ENCODE measurements at places on chromosomes 1 and 21.

DNA sequence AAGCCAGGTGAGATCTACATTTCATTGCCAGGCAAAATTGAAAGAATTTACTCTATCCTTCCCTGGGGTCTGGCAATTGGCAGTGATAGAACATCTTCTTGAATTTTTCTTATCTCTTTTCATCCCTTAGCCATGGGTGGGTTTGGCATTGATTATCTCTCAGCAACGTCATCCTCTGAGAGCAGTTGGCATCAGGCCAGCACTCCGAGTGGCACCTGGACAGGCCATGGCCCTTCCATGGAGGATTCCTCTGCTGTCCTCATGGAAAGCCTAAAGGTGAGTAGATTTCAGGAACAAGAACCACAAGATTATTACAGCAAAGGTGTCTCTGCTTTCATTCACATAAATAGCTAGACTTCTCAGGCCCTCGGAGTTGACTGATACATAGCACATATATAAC is 39.3 kb downstream of the NCF2 start:
- no peak for DNase-seq

GRCh38 chr1:152110365-152110859 is 4.8 kb downstream of the TCHH start:
- DNase-seq = no peak

- DNase-seq = no peak
Observed at GRCh38 chr1:171299342-171299741, 14.6 kb upstream of the FMO4 start.

DNA sequence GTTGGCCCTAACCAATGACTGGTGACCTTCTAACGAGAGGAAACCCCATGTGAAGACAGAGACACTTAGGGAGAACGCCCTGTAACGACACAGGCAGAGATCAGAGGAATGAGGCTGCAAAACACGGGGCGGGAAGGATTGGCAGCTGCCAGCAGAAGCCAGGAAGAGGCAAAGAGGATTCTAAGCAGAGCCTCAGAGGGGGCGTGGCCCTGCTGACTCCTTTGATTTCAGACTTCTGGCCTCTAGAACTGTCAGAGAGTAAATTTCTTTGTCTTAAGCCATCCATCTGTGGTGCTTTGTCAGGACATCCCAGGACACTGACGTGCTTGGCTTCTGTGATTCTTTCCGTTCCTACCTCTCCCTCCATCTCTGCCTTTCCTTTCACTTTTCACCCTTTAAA is 79.3 kb downstream of the SH3BGR start:
- no peak for DNase-seq

DNA sequence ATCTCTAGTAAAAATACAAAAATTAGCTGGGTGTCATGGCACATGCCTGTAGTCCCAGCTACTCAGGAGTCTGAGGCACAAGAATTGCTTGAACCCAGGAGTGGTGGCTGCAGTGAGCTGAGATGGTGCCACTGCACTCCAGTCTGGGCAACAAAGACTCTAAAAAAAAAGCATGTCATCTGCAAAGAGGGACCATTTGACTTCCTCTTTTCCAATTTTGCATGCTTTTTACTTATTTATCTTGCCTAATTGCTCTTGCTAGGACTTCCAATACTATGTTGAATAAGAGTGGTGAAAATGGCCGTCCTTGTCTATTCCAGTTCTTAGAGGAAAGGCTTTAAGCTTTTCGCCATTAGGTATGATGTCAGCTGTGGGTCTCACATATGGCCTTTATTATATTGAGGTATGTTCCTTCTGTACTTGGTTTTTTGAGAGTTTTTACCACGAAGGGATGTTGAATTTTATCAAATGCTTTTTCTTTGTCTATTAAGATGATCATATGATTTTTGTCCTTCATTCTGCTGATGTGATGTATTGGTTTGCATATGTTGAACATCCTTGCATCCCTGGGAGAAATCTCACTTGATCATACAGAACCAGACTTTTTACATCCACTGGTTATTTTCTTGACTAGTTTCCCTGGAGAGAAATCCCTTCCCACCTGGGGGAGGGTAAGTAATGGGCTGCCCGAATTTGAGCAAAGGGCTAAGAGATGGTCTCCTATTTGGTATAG is 17.0 kb upstream of the RAP1GAP start:
- no peak for DNase-seq

- no peak for DNase-seq
Observed at GRCh38 chr1:109543988-109544735, 4.3 kb upstream of the GNAI3 start.

- DNase-seq = no peak
Observed at GRCh38 chr1:185610954-185611353, 123.2 kb upstream of the HMCN1 start.

- no peak for DNase-seq
Observed at GRCh38 chr1:11157394-11157793, 31.8 kb upstream of the ANGPTL7 start.

- DNase-seq = no peak
Observed at GRCh38 chr1:112536561-112536960, 27.8 kb downstream of the WNT2B start.

GRCh38 chr21:34642211-34643075 is 26.4 kb upstream of the CLIC6 start:
- DNase-seq = no peak

DNA sequence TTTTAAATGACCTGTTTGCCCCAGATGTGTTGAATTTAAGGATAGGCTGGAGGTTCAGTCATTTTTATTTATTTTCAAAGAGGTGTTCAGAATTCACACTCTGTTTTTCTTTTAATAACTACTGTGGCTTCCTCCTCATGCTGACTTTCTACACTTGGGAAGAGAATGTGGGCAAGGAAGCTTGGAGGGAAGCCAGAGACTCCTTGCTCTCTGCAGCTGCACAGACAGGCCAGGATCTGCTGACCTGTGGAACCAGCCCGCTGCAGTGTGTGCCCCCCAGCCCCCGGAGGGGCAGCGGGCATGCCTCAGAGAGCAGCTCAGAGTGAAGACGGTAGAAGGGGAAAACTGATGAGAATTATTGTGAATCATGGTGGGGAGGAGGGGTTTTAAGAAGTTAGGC is 16.9 kb downstream of the MGST3 start:
- no peak for DNase-seq

DNA sequence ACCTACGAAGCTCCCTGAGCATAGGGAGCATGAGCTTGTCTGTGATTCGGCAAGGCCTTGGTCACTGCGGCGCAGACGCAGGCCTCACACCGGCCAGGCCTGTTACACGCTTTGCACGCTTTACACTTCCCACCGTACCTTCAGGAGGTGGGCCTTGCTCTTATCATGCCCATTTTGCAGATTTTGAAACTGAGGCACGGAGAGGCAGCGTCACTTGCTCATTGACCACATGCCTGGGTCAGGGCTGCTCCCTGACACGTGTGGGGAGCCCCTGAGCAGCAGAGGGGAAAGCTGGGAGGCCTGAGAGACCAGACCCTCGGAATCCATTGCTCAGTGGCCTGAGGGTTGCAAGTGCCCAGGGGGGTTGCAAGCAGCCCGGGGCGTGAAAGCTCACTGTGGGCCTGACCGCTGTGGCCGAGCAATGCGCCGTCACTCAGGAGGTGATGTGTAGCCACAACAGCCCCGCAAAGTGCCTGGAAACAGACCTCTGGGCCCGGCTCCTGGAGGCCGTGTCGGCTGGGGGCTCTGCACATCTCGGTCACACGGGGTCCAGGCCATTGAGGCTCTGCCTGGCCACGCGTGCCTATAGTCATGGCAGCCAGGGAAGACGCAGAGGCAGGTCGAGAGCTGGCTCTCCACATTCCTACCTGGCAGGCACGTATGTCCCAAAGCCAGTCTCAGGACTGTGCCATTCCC is 6.9 kb downstream of the ARHGEF16 start:
- DNase-seq = no peak

DNA sequence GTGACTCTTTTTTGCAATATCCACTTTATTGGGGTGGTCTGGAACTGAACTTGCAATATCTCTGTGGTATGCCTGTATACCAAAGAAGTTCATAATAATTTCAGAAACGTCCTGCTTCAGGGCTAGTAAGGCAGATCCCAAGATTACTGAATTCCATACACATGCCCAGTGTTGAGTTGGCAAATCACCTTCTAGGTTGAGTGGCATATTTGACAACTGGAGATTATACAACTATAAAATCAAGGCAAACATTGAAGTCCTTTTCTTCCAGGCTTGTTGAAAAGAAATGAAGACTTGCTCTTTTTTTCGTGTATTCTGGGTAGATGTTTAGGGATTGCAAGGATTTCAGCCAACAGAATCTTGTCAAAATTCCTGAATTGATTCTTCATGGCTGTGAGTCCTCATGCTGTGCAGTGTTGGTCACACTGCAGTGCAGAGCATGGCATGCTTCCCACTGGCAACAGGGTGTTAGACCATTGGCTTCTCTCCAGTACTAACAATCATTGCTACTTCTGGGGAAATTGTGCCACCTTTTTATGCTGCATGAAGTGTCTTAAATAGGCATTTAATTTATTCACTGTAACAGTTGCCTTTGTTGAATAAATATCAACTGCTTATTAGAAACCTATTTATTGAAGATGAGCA is 367.1 kb upstream of the ADGRL4 start:
- no peak for DNase-seq

DNA sequence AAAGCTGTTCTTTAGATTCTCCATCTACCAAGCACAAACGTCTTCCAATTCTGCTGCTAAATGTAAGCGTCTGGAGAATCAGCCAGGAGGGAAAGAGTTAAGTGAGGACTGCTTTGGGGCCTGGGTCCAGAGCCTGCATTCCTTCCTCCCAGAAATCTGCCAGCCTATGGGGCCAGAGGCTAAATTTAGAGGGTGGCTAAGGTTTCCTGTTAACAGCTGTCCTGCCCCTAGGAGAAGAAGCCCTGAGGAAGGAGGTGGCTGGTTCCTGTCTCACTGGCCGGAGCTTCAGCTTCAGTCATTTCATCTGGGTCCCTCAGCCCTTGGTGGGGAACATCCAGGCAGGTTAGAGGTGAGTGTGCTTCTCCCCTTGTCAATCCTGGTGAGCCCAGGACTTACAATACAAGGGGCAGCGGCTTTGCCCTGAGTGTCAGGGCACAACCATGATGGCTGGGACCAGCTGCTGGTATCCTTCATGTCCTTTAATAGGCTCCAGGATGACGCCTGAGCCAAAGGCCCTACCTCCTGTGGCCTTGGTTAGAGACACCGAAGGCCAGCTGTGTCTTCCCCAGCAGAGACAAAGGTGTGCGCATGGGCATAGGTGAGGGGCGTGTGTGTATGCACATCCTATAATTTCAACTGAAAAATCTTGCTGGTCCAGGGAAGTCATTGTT is at the start of gene STYXL2:
Gene STYXL2 (plus strand): TSS at position 230 of the 671 bp plus-strand sequence. CDS start 775 bp downstream, outside the sequence.
- no peak for DNase-seq

DNA sequence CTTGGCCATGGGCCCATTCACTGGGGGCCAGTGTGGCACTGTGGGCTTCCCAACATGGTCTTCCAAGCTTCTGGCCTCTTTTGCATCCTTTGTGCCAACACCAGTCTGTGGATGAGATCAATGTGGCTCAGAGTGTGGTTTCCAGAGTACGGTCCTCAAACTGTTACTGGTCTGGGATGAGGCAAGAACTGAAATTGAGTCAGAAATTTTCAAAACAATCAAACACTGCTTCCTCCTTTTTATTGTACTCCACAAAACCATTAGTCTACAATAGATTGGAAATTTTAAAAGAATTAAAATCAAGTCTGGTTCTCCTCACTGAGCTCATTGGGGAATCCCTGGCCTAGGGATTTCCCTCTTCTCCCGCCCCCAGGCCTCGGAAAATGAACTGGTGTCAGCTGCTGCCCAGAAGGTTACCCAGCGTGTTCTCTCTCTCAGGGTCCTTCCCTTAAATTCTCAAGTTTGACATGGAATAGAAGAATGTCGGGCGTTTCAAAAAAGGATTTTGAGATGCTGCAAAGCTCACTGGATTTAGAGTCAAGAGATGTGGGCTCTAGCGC is 222.0 kb downstream of the SDCCAG8 start:
- peak; percentile 80 for DNase-seq

DNA sequence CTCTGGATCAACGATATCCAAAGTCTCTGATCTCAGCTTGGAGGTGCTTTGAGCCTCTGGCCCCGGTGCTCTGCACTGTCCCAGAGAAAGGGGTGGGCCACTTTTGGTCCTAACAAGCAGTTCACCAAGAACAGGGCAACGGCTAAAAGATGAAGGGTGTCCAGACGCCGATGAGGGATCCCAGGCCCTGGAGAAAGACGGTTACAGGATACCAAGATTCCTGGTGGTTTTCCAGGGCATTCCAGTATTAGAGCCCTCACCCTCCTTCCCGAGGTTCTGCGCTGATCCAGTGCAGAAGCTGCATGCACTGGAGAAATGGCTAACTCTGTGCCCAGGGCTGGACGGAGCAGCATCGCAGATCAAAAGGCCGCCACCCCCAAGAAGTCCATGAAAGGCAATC is 149.9 kb upstream of the IRF2BP2 start:
- no peak for DNase-seq

DNA sequence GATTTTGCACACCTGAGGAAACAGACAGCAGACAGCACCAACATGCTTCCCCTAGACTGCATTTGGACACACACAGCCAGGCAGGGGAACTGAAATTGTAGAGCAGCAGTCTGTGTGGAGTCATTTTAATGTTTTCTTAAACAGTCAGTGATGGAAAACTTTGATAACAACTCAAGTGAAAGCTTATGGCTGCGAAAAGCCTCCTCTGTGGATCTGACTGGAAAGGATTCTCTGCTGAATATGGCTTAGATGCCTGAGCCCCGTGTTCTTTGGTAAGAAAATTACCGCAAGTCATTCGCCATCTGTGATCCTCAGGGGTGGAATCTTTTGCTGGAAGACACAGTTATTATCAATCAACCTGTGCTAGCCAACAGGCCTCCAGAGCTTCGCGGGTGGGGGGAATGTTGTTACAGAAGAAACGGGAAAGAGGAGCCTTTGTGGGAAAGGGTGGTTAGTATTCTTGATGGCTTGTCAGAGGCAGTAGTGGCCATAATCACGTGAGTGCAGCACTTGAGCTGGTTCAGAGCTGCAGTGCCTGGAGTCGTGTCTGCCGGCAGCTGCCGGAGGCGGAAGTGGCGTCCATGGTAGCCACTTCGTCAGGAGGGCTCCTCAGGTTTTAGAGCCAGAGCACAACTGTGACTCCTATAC is 204.7 kb downstream of the ST6GALNAC3 start:
- DNase-seq = no peak

GRCh38 chr1:147669469-147670318 is 630 bp downstream of the ACP6 start:
- DNase-seq = peak; percentile 11

DNA sequence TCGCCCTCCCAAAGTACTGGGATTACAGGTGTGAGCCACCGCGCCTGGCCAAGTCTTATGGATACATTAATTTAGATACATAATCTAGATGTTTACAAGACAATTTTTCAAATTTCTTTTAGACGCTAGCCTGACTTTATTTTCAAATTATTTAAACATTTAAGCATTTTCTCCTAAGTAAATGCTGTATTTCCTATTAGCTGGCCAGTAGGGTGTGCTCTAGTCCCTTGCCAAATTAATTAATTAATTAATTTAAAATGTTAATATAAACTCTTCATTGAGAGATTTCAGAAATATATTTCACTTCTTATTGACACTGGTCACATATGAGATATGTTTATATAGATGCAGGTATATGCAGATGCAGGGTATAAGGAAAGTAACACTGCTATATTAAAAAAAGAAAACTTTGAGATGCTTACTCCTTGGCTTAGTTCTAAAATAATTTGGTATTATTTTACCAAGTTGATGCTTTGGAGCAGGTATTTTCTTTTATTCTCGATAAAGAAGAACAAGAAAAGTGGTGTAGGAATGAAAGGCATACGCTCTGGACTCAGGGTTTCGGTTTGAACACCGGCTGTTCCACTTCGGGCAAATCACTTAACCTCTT is 5.2 kb upstream of the ERRFI1 start:
- DNase-seq = no peak

Data from SIG-M5 (cell line).